Activated CD8-positive, alpha-beta memory T cell treated with anti-CD3 and anti-CD28 coated beads, Interleukin-2, amount 50 U/mL, for 4 hours (primary cell): ENCODE measurements at places on chromosomes 3 and 15.

DNA sequence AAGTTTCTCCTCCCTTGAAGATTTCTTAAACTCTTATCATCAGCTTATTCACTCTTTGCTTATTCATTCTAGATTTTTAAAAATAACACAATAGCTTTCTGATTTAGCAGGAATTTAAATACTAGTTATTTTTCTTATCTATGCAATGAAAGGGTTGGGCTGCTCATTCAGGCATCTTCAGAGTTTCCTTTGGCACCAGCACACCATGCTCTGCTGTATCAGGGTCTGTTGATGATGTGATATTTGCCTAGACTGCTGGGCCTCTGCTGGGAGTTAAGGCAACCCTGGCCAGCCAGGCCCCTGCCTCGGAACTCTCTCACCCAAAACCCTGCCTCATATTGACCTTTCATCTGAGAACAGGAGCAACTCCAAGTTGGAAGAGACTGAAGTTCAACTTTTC, 35.0 kb downstream of the DRD3 start:
- DNase-seq, result no peak

- DNase-seq, result no peak
Measured at GRCh38 chr3:99714146-99714545, 75.8 kb downstream of the COL8A1 start.

DNA sequence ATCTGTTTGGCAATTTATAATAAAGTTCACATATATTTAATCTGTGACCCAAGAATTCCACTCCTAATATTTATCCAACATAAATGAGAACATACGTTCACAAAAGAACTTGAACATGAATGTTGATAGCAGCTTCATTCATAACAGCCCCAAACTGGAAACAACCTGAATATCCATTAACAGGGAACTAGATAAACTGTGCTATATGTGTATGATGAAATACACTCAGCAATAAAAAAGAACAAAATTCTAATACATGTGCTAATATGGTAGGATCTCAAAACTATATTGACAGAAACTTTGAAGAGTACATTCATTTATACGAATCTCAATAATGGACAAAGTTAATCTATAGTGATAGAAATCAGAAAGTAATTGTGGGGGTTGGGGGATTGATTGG, 5.1 kb upstream of the BHLHE40 start:
- DNase-seq, result no peak

- no peak for DNase-seq
Measured at GRCh38 chr15:91473894-91474545, 374.0 kb downstream of the SV2B start.

GRCh38 chr3:171770689-171771620, 39.3 kb downstream of the PLD1 start:
- no peak for DNase-seq

- no peak for DNase-seq
Measured at GRCh38 chr3:54936561-54936960, 8.7 kb upstream of the LRTM1 start.
